ENCODE measurements at places on chromosomes 1 and 21. TPM values are rescaled to one million over a fixed set of nuclear protein-coding genes. Genes with fewer than 3 reads are reported as not detected.

The ADGRL4 gene
- 0.49 TPM for total RNA-seq

The ITLN1 gene
- total RNA-seq, result not detected

The CYYR1 gene
- total RNA-seq, result not detected

The AGRN gene
- total RNA-seq, result 70.2 TPM

The SCAF4 gene
- 3.5 TPM for total RNA-seq

The RGS4 gene
- total RNA-seq, result 10.4 TPM

The CFAP141 gene
- not detected for total RNA-seq

The KCNA3 gene
- total RNA-seq, result not detected

Measured in MG63 (cell line).